ENCODE measurements at places on chromosomes 6 and 20. TPM values are rescaled to one million over a fixed set of nuclear protein-coding genes. Genes with fewer than 3 reads are reported as not detected.

The PKIB gene
- total RNA-seq = 2.0 TPM

GRCh38 chr6:121886223-121886830 is 450.9 kb downstream of the GJA1 start:
- H3K27me3 ChIP-seq = no peaks in the 10 kb centered on the region
- no peak overlapping the region for H3K27ac ChIP-seq
- DNase-seq = no peak

- H3K27ac ChIP-seq = no peak overlapping the region
- no peaks in the 10 kb centered on the region for H3K4me1 ChIP-seq
- no peak for DNase-seq
- no peak overlapping the region for H3K4me3 ChIP-seq
- H3K27me3 ChIP-seq = no peaks in the 10 kb centered on the region
These were observed 90.3 kb downstream of the FOXF2 start for GRCh38 chr6:1479601-1480221.

The CRIP3 gene
- total RNA-seq = 6.4 TPM

The NNAT gene
- not detected for total RNA-seq

The PRSS35 gene
- 0.37 TPM for total RNA-seq

The NKAIN4 gene
- not detected for total RNA-seq

GRCh38 chr20:20694591-20694990 is 17.9 kb downstream of the RALGAPA2 start:
- no peak overlapping the region for H3K27ac ChIP-seq
- no peaks in the 10 kb centered on the region for H3K27me3 ChIP-seq
- H3K4me3 ChIP-seq = no peak overlapping the region
- no peaks in the 10 kb centered on the region for H3K36me3 ChIP-seq

DNA sequence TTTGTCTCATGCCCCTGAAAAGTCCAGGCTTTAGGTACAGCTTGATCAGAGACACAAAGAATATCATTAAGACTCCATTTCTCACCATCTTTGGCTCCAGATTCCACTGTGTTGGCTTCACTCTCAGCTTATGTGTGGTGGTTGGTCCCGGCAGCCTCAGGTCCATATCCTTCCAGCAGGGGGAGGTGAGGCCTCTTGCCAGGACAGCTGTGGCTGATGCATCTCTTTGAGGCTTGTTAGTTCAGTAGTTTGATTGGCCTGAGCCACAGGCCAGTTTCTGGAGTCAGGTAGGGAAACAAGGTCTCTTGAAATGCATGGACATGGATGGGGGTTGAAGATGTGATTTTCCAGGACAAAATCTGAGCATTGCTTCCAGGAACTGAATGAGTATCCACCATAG is 62.4 kb downstream of the JAG1 start:
- no peaks in the 10 kb centered on the region for H3K36me3 ChIP-seq
- no peaks in the 10 kb centered on the region for H3K27me3 ChIP-seq
- no peak overlapping the region for H3K4me3 ChIP-seq

The GSTA2 gene
- total RNA-seq = not detected

DNA sequence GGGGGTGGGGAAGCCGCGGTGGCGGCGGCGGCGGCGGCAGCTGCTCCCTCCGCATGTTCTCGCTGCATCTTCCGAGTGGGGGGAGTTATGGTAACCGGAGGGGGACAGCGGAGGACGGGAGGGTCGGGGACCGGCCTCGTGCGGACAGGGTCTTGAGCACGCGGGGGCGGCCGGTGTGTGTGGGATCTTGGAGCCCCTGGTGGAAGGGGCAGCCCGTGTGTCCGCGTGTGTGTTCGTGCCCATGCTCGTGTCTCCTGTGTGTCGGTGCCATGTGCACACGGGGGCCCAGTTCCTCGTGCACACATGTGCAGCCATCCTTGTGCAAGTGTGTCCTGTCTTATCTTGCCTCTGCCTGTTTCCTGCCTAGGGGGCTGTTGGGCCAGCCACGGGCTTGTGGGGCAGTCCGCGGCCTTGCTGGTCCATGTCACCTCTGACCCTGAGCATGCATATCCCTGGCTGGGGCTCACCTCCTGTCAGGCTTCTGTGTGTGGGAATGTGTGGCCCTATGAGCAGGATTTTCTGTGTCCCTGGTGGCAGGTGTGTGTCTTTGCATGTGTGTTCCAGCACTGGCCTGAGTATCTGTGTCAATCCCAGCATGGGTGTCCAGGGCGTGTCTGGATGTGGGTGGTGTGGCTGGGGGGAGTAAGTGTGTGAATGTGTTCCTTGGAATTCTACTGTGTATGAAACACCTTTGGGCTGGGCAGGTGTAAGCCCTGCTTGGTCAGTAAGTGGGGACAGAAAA is 8.5 kb downstream of the SYNGAP1 start:
- H3K27ac ChIP-seq = peak overlapping the region; percentile 91
- no peaks in the 10 kb centered on the region for H3K27me3 ChIP-seq
- H3K4me1 ChIP-seq = peaks cover 79% of the 10 kb centered on the region
- DNase-seq = peak; percentile 90
- no peaks in the 10 kb centered on the region for H3K36me3 ChIP-seq

GRCh38 chr6:5234874-5235273 is 25.9 kb downstream of the LYRM4 start:
- no peak for DNase-seq
- H3K36me3 ChIP-seq = no peaks in the 10 kb centered on the region
- no peaks in the 10 kb centered on the region for H3K27me3 ChIP-seq
- no peak overlapping the region for H3K4me3 ChIP-seq
- no peaks in the 10 kb centered on the region for H3K4me1 ChIP-seq

DNA sequence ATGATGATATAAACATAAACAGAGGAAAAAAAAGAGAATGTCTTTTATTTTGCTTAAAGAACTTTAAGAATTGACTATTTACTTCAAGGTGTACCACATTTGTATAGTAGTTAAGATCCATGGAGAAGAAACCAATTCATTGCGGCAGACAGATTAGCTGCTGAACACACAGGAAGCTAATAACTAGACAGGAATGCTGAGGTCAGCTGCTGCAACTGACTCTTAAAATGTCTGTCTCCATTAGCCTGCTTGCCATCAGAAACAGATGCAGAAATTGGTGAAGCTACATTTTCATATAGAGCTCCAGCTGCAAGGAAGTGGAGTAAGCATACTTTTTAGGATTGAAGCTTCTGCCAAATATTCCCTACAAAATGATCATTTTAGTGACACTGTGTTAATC is 939.5 kb downstream of the EPHA7 start:
- no peak overlapping the region for H3K27ac ChIP-seq
- H3K4me1 ChIP-seq = no peaks in the 10 kb centered on the region
- no peaks in the 10 kb centered on the region for H3K27me3 ChIP-seq
- H3K36me3 ChIP-seq = no peaks in the 10 kb centered on the region
- no peak overlapping the region for H3K4me3 ChIP-seq

DNA sequence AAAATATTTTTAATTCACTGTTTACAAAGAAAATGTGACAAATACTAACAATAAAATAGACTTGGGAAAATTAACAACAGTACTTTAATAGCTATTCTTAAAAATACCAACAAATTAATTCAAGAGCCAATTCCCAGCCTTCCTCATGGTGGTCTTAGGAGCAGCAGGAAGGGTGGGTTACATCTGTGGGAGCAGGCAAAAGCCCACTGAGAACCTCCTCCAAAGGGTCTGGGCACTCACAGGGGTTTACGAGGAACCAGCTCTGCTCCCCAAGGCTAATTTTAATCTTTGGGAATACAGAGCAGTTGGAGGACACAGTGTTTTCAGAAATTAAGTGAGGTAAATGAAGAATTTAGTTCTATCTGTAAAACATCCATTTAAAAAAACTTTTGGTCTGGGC is 10.2 kb downstream of the SOD2 start:
- peak overlapping the region; percentile 66 for H3K27ac ChIP-seq
- peaks cover 81% of the 10 kb centered on the region for H3K4me1 ChIP-seq
- DNase-seq = no peak
- no peak overlapping the region for H3K4me3 ChIP-seq

GRCh38 chr20:49877386-49877921 is 37.9 kb downstream of the SPATA2 start:
- DNase-seq = no peak
- H3K4me1 ChIP-seq = no peaks in the 10 kb centered on the region
- peaks cover 4% of the 10 kb centered on the region for H3K36me3 ChIP-seq
- H3K27me3 ChIP-seq = no peaks in the 10 kb centered on the region
- no peak overlapping the region for H3K4me3 ChIP-seq

The ARMC12 gene
- 1.4 TPM for total RNA-seq

GRCh38 chr6:165096868-165097267 is 212.5 kb downstream of the C6orf118 start:
- no peak overlapping the region for H3K27ac ChIP-seq
- no peak overlapping the region for H3K4me3 ChIP-seq
- H3K27me3 ChIP-seq = no peaks in the 10 kb centered on the region

- no peaks in the 10 kb centered on the region for H3K27me3 ChIP-seq
- no peak overlapping the region for H3K27ac ChIP-seq
- DNase-seq = no peak
These were observed 270.0 kb downstream of the CDH26 start for GRCh38 chr20:60228255-60228654.

DNA sequence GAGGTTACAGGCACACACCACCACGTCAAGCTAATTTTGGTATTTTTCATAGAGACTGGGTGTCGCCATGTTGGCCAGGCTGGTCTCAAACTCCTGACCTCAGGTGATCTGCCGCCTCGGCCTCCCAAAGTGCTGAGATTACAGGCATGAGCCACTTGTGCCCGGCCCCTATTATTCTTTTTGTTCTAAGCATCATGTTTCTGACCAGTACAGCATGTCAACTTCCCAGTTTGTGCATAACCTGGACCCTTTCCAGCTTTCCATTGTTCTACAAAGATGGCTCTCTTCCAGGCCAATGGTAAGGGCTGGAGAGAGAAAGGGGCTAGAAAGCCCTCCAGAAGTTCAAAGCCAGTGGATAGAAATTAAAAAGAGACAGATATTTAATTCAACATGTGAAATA is 91.3 kb upstream of the TNFAIP3 start:
- H3K4me3 ChIP-seq = no peak overlapping the region
- H3K4me1 ChIP-seq = peaks cover 19% of the 10 kb centered on the region
- H3K27ac ChIP-seq = no peak overlapping the region
- H3K36me3 ChIP-seq = no peaks in the 10 kb centered on the region
- DNase-seq = no peak

The CD40 gene
- total RNA-seq = 70.3 TPM

DNA sequence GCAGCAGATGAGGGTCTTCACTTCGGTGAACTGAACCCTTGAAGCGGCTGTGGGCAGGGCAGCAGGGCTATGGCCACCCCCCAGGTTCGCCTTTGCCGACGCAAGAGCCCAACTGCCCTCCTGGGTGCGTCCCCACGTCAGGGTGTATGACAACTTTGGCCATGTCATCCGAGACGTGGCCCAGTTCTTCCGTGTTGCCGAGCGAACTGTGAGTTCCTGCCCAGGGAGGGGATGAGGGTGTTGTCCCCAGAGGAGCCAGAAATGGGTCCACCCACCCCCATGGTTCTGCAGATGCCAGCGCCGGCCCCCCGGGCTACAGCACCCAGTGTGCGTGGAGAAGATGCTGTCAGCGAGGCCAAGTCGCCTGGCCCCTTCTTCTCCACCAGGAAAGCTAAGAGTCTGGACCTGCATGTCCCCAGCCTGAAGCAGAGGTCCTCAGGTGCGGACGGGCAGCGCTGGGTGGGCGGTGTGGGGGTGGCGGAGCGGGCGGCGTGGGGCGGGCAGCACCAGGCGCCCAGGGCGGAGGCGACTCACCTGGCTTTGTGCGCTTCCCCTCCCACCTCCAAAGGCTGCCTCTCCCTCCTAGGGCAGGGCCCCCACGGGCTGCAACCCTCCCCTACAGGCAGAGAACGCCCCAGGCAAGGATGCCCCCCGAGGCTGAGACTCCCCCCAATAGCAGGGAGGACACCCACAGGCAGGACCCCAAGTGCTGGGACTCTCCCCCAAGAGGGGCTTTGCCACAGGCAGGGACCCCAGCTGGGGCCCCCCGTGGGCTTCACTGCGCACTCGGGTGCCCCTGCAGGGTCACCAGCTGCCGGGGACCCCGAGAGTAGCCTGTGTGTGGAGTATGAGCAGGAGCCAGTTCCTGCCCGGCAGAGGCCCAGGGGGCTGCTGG is 6.2 kb upstream of the TNFRSF6B start:
- H3K4me1 ChIP-seq = peaks cover 77% of the 10 kb centered on the region
- no peaks in the 10 kb centered on the region for H3K27me3 ChIP-seq
- H3K36me3 ChIP-seq = peaks cover 31% of the 10 kb centered on the region
- no peak overlapping the region for H3K27ac ChIP-seq
- no peak overlapping the region for H3K4me3 ChIP-seq
- DNase-seq = peak; percentile 72

The FGD2 gene
- 326 TPM for total RNA-seq

The PERP gene
- 0.60 TPM for total RNA-seq

DNA sequence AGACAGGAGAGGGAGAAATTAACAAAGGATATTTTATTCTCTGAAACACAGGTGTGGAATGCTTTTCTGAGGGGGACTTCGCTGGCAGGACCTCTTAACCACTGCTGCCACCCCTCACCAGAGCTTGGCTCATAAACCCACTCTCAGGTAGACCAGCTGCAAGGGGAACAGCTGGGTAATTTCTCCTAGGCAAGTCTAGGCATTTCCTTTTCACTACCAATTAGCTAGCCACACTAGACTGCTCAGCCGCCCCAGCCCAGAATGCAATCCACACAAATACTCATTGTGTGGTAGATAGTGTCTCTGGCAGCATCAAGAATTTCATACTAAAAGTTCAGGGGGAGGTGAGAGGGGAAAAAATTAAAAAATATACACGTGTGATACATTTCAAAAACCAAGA is 267.6 kb upstream of the ID4 start:
- DNase-seq = no peak
- H3K27ac ChIP-seq = no peak overlapping the region
- no peaks in the 10 kb centered on the region for H3K4me1 ChIP-seq
- no peaks in the 10 kb centered on the region for H3K27me3 ChIP-seq

The DEFB132 gene
- not detected for total RNA-seq

The ZC2HC1B gene
- 0.27 TPM for total RNA-seq

GRCh38 chr6:34241351-34242215 is 4.9 kb downstream of the HMGA1 start:
- no peaks in the 10 kb centered on the region for H3K27me3 ChIP-seq
- peaks cover 65% of the 10 kb centered on the region for H3K36me3 ChIP-seq
- H3K4me1 ChIP-seq = peaks cover 44% of the 10 kb centered on the region
- no peak overlapping the region for H3K4me3 ChIP-seq

DNA sequence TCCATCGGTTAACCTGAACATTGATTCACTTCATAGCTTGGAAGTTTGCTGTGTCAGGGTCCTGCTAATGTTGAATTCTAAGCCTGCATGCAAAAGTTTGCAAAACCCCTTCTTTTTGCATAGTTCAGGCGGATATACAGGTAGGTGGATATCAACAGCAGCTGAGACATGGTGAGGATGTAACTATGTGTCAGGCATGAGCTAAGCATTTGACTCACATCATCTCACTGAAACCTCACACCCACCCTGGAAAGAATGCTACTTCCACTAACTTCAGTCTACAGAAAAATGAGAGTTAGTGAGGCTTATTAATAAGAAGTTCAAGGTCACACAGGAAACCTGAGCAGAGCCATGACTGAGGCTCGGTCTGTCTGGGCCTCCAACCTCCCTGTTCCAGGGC is 276.9 kb downstream of the BMP7 start:
- no peaks in the 10 kb centered on the region for H3K27me3 ChIP-seq
- H3K4me1 ChIP-seq = no peaks in the 10 kb centered on the region
- no peak for DNase-seq
- H3K36me3 ChIP-seq = no peaks in the 10 kb centered on the region
- no peak overlapping the region for H3K27ac ChIP-seq
- H3K4me3 ChIP-seq = no peak overlapping the region

The TRERF1 gene
- total RNA-seq = 14.1 TPM
